ENCODE measurements at places on chromosomes 2 and 18.

- DNase-seq: no peak
Measured at GRCh38 chr2:203891474-203891873, 23.9 kb downstream of the CTLA4 start.

DNA sequence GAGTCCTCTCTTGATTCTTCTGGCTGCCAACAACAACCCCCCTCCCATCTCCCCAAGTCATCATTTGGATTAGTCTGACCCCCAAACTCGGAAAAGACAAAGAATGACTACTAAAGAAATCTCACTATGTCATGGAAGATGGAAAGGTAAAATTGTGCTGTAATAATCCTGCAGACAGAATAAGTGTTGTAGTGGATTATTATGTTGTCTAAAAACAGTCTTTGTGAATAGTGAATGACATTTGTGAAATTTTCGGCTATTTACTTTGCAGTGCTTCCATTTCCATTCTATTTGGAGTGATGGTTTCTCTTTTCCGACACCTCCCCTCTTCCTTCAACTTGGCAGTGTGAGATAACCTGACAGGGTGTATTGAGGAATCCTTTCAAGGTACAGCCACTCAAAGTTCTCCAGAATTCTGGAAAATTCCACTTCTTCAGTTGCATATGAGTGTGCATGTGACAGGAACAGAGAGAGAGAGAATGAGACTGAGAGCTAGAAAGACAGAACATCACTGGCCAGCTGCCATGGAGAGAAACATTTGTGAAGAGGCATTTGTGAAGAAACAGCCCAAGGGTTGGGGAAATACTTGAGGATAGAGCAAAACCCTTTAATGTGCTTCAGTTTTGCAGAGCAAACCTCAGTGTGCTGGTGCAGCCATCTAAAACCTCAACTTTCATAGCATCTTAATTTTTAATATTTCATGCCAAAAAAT is 141.9 kb upstream of the DLX2 start:
- no peak for DNase-seq

GRCh38 chr2:27496357-27497287 is at the start of gene GCKR:
Gene GCKR, plus strand, starts transcription at chr2:27496839. Its CDS starts 66 bp downstream, at chr2:27496905.
- no peak for DNase-seq

DNA sequence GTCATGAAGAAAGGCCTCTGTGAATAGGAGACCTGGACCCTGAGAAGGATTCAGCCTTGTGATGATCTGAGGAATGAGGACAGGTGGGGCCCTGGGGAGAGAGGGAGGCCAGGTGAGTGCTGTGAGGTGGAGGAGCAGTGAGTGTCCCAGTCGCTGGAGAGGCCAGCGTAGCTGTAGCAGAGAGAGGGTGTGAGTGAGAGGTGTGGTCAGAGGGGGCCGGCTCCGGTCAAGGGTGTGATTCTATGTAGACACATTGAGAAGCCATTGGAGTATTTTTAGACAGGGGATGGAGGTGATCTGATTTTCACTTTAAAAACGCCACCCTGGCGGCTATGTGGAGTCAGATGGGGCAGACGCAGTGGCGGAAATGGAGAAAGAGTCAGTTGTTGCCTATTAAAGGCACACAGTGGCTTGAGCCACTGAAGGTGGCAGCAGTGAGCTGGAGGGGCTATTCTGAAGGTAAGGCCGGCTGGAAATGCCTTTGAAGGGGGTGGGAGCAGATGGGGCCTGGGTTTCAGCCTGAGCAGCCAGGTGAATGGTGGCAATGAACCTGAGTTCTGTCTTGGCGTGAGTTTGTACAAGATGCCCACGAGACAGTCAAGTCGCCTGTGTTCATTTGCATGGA is 55.6 kb downstream of the GREB1 start:
- no peak for DNase-seq

DNA sequence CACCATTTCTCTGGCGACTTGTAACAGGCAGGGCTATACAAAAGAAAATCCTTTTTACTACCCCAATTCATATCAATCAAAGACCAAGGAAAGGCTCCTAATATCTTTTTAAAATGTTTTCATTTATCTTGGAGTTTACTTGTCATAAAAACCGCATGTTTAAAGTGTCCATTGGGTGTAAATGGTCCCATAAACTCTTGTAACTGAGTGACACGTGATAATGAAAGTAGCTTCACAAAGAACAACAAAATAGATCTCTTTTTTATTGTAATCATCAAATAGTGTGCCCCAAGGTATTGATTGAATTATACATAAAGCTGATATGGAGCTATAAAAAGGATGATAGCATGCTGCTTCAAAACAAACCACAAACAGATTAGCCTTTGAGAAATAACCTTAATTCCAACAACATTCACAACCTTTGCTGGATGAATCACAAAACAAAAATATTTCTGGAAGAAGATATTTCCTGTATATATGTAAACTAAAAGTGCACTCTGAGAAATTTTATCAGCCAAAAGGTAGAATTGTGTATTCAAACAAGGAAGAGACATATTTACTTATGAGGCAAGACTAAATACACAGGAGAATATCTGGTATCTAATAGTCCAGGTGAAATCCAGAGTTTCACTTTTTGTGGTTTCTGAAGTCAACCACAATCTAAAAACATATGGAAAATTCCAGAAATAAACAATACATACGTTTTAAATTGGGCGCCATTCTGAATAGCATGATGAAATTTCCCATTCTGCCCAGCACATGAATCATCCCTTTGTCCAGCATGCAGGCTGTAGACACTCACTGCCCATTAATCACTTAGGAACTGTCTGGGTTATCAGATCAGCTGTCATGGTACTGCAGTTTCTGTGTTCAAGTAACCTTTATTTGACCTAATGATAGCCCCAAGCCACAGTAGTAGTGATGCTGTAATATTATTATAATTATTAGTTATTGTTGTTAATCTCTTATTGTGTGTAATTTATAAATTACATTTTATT is 237.5 kb downstream of the PIK3C3 start:
- DNase-seq: no peak

DNA sequence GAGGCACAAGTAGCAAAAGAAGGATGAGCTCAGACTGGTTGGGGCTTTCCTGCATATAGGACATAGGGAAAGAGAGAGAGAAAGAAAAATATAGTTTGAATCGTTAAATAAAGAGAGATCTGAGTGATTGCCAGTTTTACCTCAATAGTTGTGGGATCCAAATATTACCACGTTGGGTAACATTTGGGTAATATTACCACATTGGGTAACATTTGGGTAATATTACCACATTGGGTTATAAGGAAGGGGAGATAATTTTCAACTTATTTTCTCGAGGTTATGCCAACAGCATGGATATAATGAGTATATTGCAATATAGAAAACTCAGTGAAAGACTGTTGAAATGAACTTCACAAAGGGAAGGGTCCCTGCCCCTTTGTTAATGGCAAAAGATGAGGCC is 20.7 kb downstream of the SP140 start:
- no peak for DNase-seq

DNA sequence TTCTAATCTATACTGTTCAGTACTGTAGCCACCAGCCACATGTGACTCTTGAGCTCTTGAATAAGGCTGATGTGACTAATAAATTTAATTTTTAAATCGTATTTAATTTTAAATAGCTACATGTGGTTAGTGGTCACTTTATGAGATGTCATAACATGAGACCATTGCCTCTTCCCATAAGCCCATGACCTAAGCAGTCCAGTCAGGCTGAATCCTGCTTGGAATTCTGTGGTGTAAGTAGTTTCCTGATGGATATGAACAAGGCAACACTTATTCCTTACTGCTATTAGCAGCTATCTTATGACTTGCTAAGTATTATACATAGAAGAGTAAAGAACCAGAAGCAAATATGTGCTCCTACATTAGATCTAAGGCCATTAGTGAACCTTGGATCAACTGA is 150.0 kb downstream of the DIS3L2 start:
- DNase-seq: no peak

GRCh38 chr2:119724656-119725485 is 34.9 kb upstream of the PTPN4 start:
- no peak for DNase-seq

DNA sequence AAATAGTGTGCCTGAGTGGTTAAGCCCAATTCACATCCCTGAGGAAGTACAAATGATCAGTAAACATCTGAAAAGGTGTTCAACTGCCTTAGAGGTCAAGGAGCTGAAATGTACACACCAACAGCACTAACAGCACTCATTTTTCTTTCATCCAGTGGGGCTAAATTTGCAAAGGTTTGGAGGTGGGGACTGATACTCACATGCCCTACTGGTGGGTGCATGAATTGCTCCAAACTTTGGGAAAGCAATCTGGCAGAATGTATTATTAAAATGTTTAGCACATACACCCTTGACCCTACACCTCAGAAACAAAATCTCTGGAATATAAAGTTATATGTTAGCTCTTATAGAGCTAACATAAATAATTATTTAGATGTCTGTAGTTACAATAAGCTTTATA is 19.0 kb upstream of the FAM178B start:
- no peak for DNase-seq

DNA sequence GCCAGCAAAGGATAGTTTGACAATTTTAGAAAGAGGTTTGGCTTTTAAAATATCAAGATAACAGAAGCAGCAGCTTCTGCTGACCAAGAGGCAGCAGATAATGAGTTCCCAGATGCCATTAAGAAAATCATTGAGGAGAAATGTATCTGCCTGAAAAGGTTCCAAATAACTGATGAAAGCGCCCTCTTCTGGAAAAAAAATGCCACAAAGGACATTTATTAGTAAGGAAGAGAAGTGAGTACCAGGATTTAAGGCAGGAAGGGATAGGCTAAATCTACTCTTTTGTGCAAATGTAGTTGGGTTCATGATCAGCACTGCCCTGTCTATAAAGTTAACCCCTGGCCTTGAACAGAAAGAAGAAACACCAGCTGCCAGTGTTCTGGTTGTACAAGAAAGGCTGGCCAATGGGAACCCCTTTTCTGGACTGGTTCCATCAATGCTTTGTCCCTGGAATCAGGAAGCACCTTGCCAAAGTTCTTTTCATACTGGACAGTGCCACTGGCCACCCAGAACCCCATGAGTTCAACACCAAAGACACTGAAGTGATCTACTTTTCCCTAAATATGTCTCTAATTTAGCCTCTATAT is 40.6 kb downstream of the DHX57 start:
- DNase-seq: no peak

GRCh38 chr2:28778392-28778791 is 26.8 kb downstream of the PPP1CB start:
- DNase-seq: no peak

DNA sequence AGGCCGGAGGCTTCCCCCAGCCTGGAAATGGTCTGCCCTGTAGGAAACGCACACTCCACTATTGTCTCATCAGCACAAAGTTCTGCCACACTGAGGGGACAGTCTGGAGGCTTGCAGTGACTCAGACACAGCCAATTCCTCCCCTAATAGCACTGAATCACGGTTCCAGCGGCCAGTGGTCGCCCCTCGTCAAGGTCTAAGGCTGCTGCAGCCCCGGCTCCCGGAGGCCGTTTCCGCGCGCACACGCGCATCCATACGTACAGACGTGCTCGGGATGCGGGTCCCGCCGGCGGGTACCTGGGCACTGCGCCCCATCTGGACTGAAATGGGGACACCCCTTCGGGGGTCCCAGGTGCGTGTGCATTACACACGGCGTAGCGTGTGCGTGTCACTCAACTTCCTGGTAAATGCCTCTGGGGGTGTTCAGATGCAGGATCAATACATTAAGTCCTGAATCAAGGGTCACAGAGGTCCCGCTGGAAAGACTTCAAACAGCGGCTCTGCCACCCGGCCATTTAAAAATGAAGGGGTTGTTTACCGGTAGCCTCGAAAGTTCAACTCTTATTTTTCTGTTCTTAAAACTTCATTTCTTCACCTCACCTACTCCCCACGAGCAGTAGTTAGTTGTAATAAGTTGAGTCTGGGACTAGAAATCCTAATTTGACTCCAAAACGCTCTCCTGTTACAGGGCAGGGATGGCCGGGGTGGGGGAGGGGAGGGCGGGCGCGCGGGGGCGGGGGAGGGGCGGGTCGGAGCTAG is 572 bp upstream of the ZNF516 start:
- DNase-seq: no peak

DNA sequence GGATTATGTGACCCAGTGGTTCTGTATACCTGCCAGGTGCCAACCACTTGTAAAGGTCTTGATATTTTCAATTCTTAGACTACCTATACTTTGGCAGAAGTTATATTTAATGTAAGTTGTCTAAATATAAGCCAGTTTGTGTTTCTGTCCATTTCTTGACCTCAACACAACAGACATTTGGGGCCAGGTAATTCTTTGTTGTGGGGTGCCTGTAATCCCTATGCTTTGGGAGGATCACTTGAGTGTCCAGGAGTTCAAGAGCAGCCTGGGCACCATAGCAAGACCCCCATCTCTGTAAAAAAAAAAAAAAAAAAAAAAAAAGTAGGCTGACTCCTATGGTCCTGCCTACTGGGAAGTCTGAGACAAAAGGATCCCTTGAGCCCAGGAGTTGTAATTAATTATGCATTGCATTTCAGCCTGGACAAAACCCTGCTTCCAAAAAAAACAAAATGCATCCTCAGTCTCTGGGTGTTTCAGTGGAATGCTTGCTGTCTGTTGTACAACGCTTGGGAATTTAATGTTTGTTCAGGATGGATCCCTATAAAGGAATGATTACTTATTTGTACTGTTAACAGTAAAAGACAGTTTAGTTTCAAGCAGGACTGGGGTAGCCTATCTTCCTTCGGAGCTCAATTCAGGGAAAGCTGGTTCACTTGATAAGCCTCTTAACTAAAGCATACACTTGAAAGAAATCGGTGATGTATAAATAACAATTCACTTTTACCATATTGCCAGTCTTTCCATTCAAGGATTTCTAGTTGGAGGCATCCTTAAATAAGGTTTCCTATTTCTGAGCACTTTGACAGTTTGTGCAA is 3.4 kb downstream of the RPS27A start:
- DNase-seq: no peak

GRCh38 chr2:46976556-46977279 is 61.1 kb upstream of the MCFD2 start:
- DNase-seq: no peak

DNA sequence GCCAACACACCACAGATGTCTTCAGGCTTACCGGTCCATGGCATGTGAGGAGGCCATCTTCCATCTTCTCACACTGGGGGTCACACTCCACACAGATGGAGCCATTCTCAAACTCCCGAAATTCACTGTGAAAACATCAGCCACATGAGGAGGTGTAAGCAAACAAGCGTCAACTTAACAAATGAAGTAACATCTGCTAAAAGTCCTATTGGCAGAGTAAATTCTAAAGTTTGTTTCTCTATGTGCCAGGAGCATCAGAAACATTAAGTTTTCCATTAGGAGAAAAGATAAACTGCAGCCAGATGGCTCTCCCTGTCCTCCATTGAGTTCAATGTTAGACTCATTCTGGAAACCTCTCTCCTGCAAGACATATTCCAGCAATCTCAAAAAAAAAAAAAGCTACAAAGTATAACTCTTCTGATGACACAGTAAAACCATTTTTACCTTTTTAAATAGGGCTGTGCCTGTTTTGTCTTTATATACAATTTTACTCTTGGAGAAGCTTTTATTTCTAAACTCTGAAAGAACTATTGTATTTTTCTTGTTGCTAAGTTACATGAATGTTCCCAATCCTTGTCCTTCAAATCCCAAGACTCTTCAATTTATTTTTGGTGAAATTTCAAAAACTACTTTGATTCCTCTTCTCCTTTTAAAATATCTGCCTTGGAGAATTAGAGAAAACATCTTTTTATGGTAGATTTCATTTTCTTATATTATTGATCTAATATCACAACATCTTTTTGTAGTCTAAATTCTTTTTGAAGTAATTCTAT is 865.3 kb downstream of the ERBB4 start:
- DNase-seq: no peak
